ENCODE measurements at places on chromosomes 1 and 21.
A peak's percentile ranks its signal among the peaks of the same experiment; 100 is the strongest.

GRCh38 chr21:39803393-39803792 lies 58.4 kb downstream of the IGSF5 start:
- DNase-seq: no peak

GRCh38 chr21:29233256-29233546 lies 65.5 kb upstream of the BACH1 start:
- no peak for DNase-seq

DNA sequence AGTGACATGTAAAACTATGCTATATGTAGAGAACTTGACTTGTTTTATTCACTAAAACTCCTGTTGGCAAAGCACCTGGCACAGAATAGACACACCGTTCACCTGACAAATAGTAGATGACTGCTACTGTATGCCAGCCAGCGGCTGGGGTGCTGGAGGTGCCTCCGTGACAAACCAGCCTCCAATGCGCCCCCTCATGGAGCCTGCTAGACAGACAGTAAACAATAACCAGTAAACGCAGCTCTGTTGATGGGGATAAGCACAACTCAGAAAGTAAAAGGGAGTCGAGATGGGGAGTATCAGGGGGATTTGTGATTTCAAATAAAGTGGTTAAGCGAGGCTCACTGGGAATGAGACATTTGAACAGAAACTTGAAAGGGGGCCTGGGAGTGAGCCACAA lies 107.2 kb downstream of the PRDM2 start:
- no peak for DNase-seq

GRCh38 chr1:247131236-247131635 lies 27.1 kb upstream of the ZNF669 start:
- no peak for DNase-seq

DNA sequence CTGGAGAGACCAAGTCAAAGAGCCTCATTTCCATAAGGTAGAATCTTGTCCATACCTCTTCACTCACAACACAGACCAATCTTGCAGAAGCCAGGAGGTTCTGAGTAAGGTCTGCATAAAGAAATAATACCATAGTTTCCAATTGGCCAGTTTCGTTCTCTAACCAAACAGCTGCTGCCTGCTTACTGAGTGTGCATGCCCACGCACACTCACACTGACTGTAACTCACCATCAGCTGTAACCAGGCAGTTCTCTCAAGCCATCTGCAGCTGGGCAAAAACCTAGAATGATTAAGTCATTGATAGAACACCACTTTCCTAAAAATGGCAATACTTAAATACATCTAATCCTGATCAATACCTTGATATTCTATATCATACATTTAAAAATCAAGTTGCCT lies 106.6 kb upstream of the VAV3 start:
- no peak for DNase-seq

- DNase-seq: no peak
These were observed 8.2 kb downstream of the NES start for GRCh38 chr1:156668801-156669637.

GRCh38 chr1:180181048-180181447 lies 26.4 kb downstream of the QSOX1 start:
- peak; percentile 10 for DNase-seq

GRCh38 chr21:36087362-36088138 lies 17.7 kb downstream of the CBR1 start:
- DNase-seq: no peak

- no peak for DNase-seq
These were observed 3.6 kb upstream of the RSPH1 start for GRCh38 chr21:42499444-42500112.

- DNase-seq: no peak
These were observed 684 bp downstream of the PPIH start for GRCh38 chr1:42658877-42659337.

DNA sequence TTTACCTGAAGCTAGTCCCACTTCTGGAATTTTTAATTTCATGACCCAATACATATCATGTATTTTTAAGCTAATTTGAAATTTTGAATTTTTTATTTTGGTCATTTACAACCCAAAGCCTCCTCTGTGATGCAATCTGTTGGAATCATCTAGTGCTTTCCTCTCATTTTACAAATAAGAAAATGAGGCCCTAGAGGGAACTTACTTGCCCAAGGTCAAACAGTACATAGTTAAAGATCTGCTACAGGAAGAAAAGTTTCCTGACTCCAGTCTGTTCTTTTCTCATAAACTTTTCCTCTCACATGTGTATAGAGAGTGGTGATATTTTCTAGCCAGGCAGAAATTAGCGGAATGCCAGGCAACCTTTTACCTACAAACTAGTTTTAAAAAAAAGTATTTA lies 59.3 kb upstream of the DPT start:
- DNase-seq: no peak

- DNase-seq: no peak
These were observed 39.0 kb downstream of the GALNT2 start for GRCh38 chr1:230105754-230106625.

GRCh38 chr21:44526096-44526997 lies 13.6 kb downstream of the KRTAP10-1 start:
- DNase-seq: no peak

DNA sequence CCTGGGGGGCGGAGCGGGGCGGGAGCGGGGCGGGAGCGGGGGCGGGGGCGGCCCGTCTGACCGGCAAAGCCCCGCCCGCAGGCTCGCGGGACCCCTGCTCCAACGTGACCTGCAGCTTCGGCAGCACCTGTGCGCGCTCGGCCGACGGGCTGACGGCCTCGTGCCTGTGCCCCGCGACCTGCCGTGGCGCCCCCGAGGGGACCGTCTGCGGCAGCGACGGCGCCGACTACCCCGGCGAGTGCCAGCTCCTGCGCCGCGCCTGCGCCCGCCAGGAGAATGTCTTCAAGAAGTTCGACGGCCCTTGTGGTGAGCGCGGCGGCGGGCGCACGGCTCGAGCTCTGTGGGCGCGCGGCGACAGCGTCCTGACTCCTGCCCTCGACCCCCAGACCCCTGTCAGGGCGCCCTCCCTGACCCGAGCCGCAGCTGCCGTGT lies 21.2 kb downstream of the AGRN start:
- no peak for DNase-seq

- no peak for DNase-seq
These were observed 260.6 kb downstream of the DISC1 start for GRCh38 chr1:231887166-231887565.

DNA sequence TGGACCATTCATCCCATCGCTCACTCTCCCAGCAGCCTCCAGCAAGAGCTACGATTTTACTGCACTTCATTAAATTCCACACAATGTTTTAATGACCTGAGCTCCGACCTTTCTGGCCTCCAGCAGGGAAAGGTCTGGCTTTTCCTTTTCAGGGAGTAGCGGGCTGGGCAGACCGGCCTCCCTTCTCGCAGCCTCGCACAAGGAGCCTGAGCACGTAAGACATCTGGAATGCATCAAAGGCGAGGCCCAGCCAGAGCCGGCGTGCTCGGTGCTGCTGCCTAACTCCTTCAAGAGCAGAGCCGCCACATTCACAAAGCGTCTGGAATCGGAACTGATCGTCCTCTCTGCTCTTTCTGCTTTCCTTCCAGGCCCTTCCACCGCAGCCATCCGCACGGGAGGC lies 32.5 kb upstream of the FHAD1 start:
- no peak for DNase-seq

Data from CD4-positive, alpha-beta T cell treated with Interleukin-15 for 4 hours (primary cell).